Right cardiac atrium (tissue), 5 donors: ENCODE measurements at places on chromosomes 13 and 19.
A peak's percentile ranks its signal among the peaks of the same experiment; 100 is the strongest.

GRCh38 chr13:44104969-44105368 is 225.3 kb downstream of the LACC1 start:
- no peak for DNase-seq

DNA sequence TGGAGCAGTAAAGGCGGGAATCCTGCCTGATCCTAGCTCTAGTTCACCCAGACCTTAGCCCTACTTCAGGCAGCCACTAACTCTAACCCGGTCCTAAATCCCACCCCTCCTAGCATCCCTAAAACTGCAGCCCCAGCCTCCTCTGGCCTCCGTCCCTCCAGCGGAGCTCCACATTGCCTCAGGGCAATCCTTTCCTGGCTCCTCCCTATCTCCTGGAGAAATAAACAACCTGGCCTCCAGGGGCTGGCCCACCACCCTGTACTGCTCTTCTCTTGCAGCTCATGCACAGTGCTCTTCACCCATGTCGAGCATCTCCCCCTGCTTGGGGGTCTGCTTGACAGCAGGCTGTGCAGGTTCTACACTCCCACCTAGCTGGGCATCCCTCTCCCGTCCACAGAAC is 6.7 kb downstream of the POU2F2 start:
- no peak for DNase-seq

DNA sequence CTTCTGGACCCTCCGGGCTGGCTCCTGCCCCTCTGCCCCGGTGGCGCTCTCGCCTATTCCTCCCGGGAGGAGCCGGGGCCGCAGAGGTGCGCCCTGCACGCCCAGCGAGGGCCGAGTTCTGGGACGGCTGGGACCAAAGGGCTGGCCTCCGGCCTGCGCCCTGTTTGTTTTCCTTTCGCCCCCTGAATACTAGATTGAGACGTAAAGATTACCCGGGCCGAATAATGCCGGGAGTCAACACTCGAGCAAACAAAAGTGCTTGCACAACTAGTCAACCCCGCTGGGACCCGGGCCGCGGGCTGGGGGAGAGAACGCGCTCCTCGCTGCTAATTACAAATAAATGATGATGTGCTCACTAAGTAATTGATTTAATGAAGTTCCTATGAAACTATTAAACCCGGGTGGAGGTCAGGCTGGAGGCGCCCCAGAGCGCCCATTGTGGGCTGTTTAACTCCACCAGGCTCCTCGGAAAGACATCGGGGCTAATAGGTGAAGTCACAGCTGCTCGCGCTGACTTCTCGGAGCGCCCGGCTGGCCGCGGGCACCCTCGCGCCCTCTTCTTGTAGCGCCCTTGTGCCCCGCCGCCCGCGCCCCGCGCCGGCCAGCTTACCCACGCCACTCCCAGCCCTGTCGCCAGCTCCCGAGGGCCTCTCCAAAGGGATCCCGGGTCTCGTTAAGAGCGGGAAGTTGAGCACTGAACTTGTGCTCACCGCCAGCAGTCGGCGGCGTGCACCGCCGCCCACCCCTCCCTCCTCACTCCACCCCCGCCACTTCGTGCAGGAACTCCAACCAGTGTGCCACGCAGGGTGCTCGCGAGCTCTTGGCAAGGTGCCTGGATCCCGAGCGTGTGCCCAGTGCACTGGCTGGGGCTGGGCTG is 14.9 kb downstream of the ZIC5 start:
- no peak for DNase-seq

DNA sequence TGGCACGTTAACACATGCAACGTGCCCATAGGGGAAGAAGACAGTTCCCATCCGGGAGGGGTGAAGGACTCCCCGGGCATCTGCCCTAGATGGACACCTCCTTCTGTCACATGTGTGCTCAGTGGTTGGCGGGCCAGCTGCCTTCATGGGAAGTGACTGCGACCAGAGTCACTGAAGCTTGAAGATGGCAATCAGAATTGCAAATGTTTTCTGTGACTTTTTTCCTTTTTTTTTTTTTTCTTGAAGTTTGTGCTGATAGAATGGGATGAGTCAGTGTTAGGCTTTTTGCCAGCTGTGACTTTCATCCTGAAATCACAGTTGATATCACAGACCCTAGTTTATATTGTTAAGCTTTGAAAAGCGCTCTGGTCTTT is 109.2 kb upstream of the MCF2L start:
- DNase-seq, result no peak

DNA sequence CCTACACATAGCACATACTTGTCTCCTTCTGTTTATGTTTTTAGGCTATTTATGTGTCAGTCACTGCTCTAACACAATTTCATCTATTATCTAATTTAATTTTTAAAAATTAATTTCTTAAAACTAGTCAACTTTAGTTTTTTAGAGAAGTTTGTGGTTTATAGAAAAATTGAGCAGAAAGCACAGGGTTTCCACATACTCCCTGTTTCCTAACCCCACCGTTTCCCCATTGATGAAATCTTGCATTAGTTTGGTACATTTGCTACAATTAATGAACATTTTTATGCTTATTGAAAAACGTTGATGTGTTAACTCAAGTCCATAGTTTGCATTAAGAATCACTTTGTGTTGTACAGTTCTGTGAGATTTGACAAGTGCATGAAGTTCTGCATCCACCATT is 53.5 kb downstream of the TNFSF13B start:
- no peak for DNase-seq

- DNase-seq, result no peak
Measured at GRCh38 chr13:53004573-53004972, 24.0 kb upstream of the OLFM4 start.

DNA sequence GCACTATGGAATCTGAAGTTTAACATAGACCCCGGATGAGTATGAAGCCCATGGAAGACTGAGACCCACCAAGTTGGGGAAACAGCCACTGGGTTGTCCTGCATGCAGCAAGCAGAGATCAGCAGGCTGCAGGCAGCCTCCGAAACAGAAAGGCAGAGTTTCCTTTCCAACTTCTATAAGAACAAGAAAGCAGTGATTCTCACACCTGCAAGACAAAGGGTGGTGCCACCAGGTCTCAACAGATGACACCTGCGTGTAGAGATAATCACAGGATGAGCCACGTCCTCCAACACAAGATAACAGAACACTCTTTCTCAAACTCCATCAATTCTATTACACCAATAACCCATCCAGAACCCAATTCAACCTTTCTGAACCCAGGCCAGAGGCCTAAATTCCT is 457.9 kb downstream of the FOXO1 start:
- no peak for DNase-seq

DNA sequence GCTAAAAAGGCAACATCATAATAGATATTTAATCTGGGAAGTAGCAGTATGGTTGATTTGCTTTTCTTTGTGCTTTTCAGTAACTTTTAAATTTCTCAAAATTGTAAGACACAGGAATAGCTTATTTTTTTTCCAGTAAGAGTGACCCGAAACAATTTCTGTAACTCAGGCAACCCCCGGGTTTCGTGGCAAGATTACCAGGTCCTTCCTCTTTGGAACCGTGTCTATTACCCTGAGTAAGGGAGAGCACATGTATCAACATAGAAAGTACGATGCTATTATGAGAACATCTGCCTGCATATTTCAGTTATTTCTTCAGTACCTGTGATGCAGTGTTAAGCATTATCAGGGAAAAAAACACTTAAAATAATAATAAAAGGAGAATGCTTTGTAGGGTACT is 64.1 kb downstream of the DOCK9 start:
- no peak for DNase-seq

GRCh38 chr13:25135896-25136295 is 36.2 kb downstream of the AMER2 start:
- no peak for DNase-seq

DNA sequence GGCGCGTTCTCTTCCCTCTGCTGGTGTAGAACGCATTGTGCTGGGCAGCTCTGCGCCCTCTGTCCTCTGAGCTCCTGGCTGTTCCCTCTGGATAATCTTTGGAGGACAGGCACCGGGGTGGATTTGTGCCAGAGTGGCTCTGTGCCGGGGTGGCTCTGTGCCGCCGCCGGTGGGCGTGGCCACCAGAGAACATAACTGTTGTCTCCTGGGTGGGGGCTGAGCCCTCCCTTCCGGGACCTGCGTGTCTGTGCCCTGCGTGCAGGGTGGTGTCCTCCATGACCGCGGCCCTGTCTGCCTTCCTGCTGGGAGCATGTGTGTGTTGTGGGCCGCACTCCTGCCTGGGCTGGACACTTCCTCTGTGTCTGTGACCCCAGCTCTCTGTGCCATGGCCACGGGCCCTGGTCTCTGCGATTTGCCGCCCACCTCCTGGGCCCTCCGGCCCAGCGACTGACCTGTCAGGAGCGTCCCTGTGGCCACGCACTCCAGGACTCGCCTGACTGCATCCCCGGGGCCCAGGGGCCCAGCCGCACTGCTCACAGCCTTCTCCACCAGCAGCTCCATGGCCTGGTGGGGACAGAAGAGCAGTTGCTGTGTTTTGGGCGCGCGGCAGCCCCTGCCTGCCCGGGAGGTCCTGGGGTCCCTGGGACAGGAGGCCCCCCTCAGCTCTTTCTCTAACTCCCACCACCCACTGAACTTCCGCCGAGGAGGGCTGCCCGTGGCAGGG is 22.4 kb upstream of the MATK start:
- peak; percentile 58 for DNase-seq

GRCh38 chr13:75691183-75691582 is 55.1 kb downstream of the LMO7 start:
- no peak for DNase-seq

DNA sequence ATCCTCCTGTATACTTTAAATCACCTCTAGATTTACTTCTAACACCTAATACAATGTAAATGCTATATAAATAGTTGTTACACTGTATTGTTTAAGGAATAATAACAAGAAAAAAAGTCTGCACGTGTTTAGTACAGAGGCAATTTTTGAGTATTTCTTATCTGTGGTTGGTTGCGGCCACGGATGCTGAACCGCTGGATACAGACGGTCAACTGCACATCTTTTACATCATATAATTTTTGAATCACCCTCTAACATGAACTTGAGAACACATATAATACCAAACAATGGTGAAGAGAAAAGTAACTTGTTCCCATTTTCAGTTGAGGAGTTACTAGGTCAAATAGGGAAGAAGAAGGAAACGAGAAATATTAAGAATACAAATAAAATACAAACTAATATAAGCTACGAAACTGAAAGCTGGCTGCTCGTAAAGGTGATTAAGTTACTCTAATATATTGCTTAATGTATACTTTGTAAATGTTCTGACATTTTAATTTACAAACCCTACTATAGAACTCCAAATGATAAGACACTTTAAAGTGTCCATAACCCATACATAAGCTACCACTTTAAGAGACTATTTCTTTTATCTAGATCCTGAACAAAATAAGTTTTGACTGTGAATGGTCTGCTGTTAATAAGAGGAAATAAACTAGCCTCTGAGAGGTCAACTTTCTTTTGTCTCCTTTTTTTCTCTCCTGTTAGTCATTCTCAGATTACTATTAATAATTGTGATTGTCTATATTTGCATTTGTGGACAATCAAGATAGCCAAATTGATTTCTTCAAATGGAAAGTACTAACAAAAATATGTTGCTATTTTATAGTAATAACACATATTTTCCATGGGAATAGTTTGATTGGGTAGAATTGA is 457.4 kb downstream of the DIAPH3 start:
- no peak for DNase-seq

- no peak for DNase-seq
Measured at GRCh38 chr13:41710771-41711170, 250.1 kb downstream of the VWA8 start.

DNA sequence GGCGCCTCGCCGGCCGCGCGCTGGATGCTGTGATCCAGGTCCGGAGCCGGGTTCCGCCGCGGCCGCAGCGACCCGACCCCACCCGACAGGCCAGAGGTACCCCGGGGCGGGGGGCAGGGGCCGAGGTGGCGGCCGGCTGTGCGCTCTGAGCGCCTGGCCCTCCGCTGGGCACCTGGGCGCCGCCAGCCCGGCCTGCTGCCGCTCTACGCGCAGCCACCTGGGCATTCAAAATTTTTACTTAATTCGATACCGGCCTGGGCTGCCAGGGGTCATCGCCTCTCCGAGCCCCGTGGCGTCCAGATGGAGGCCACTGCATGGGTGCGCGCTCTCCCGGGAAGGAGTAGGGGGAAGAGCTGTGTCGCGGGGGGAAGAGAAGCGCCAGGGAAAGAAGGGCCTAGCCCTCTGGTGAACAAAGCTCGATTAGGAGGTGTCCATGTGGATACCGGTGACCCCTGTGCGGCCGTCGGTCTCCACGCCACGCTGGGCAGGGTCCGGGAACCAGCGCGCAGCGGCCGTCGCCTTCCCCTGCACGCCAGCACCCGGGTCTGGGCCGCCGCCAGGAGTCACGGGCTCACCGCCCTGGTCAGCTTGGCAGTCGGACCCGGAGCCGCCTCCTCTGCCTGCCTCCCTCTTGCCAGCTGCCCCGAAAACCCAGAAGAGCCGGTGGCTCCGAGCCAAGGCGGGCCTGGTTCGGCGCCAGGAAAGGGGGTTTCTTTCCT is 666 bp downstream of the BIVM start:
- peak; percentile 80 for DNase-seq

- DNase-seq, result no peak
Measured at GRCh38 chr19:16891696-16892382, 3.0 kb downstream of the F2RL3 start.

- peak; percentile 50 for DNase-seq
Measured at GRCh38 chr13:113843063-113843654, 20.7 kb downstream of the GAS6 start.
